Mesenteric fat pad (tissue), 1 donor: ENCODE measurements at places on chromosomes 11 and 22. TPM values are rescaled to one million over a fixed set of nuclear protein-coding genes. Genes with fewer than 3 reads are reported as not detected.

The THRSP gene
- 9.2 TPM for total RNA-seq

The MEI1 gene
- 2.2 TPM for total RNA-seq

GRCh38 chr11:27413218-27413617 lies 50.2 kb upstream of the CCDC34 start:
- no peak for DNase-seq

- DNase-seq, result no peak
Measured at GRCh38 chr11:126319374-126319740, 15.5 kb downstream of the DCPS start.

GRCh38 chr11:102603091-102603490 lies 22.0 kb downstream of the MMP20 start:
- no peak for DNase-seq

DNA sequence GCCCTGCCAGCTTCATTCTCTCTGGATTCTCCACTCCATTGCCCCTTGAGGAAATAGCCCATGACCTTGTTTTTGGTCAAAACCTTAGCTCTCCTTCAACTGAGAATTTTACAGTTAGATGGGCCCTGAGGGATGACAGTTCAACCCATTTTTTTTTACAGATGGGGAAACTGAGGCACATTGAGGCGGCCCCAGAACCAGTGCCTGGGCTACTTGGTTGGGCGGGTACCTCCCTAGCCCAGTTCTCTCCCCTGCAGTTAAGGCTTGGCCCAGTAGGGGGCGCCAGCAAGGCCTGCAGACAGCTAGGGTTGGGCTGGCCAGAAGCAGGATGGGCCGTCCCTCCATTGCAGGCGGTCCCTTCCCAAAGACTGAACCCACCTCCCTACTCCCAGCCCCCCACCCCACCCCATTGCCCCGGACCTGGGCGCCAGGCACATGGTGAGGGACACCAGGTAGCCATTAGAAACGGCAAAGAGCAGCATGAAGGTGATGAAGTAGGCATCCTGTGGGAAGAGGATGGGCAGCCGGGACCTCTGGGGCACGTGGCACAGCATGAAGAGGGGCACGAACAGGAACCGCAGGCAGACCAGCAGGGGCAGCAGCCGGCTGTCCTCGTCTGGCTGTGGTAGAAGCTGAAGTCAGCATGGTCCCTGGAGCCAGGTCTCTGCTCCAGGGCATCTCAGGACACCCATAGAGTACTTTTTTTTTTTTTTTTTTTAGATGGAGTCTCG lies 7.6 kb downstream of the SLC29A2 start:
- DNase-seq, result no peak
